GM13976 (cell line): ENCODE measurements at places on chromosomes 5 and 9.

DNA sequence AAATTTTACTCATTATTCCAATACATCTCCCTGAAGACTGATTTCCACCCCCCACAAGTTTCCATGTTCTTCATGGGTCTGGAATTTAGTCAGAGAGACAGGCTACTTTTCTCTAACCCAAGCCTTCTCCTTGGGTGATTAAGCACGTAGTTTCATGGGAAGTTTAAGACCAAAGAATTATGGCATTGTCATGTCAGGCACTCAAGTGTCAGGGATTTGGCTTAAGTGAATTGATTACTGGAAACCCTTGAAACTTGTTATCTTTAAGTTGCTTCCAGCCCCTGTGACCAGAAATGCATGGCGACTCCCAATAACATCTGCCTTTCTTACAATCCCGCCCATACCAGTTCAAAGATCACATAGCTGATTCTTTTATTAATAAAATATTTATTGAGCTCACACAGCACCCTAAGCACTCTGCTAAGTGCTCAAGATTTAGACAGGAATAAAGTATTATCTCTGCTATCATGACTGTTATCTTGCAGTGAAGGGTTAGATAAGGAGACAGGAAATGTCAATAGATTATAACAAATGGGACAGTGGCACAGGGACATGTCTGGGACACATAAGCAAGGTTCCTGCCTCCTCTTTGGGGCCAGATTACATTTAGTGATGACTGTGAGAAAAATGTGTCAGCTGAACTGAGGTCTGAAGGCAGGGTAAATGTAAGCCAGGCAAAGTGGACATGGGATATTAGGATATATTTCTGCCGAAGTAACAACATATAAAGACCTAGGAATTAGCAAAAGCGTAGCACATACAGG is 241.2 kb upstream of the TNC start:
- DNase-seq = no peak

DNA sequence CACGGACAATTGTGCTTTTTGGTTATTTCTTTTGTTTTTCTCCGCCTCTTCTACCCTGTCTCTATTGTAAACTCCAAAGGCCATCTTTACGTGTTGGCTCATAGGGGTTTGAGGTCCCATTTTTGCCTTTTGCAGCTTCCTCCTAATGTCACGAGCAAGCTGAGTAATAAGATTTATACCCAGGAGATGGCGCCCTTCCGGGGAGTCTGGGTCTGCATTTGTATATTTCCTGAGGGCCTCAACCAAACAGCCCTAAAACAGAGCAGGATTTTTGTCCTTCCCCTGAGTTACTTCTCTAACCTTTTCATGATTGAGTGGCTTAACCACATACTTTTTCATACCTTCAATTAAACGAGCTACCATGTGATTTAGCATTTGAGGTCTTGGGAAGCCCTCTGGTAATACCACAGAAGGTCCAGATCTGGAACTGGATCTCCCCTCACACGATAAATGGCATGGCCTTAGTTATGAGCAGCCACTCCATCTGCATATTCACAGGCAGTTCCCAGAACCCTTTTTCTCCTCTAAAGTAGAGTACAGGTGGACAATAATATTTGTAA is 11.2 kb upstream of the CFAP95 start:
- no peak for DNase-seq

- DNase-seq = no peak
Observed at GRCh38 chr5:7802855-7803254, 48.1 kb downstream of the CFAP90 start.

DNA sequence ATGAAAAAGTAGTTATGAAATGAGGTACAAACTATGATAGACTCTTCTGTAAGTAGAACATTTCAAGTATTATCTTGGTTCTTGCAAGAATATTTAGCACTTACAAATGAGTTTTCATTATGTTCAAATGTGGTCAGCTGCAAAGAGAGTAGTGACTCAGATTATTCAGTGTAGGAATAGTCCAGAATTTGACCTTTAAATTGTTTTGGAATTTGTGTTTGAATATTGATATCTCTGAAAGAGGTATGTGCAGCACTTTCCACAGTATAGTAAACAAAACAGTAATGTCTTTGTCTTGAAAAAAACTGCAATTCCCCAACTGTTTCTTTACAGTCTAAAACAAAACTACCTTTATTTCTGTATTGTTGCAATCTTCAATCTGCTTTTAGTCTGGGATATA is 56.1 kb downstream of the WDR70 start:
- DNase-seq = no peak

GRCh38 chr5:173869316-173869715 is 18.8 kb upstream of the CPEB4 start:
- no peak for DNase-seq

DNA sequence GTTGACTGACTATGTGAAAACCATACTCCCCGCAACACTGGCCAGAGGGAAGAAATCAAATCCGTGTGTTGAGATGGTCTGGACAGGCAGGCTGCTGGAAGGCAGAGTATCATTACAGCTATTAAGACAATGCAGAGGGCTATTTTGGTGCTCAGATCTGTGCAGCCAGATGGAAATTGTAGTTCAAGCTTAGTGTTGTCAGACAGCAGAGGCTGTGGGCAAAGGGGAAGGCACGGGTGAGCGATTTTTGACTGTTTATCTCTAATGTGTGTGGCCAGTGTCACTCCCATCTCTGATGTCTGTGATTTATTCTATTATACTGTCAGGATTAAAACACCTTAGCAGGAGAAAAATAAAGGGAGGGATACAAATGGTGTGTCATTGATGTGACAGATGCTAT is 984.4 kb upstream of the WWC1 start:
- no peak for DNase-seq

GRCh38 chr9:19914044-19914443 is 125.2 kb upstream of the SLC24A2 start:
- no peak for DNase-seq

DNA sequence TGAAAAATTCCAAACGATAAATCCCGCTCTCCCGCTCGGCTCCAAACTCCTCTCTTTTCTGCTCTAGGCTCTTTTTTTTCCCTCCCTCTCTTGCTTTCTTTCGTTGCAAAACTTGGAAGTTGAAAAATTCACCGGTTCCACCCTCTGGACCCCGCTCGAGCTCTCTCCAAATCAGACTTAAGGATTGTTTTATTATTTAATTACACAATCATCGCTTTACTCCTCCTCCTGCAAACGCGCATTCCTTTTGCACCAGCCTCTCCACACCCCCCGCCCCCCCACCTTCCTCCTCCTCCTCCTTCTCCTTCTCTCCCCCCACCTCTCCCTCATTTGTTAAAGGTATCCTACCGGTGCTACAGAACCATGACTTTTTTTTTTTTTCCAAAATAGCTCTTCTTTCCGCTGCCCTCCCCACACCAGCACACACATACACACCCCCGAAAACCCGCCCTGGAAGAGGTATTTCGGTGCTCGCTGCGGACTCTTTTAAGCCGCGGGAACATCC is 535 bp upstream of the NFIB start:
- peak; percentile 25 for DNase-seq

DNA sequence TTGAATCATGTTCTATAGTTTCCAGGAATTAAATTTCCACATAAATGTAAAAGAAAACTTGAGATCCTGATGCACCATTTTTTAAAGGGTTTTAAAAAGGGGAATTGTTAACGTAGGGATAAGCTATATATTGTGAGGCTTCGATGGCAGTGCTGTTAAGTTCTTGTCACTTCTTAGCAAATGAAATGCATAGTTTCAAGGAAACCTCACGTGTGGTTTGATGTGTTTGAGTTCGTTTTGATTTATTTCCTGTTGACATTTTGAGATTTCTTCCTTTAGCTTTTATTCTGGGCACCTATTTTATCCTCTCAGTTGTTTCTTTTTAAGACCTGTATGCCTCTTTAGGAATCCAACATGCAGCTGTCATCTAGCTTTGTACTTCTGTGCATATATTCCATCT is 301.0 kb downstream of the DOCK8 start:
- no peak for DNase-seq

- no peak for DNase-seq
Observed at GRCh38 chr5:75472973-75473372, 38.5 kb downstream of the CERT1 start.

GRCh38 chr9:88303721-88304451 is 84.4 kb upstream of the SPIN1 start:
- peak; percentile 74 for DNase-seq

- no peak for DNase-seq
Observed at GRCh38 chr9:87564791-87565241, 67.1 kb downstream of the DAPK1 start.

- DNase-seq = no peak
Observed at GRCh38 chr9:113998525-113999255, 79.4 kb downstream of the AMBP start.

DNA sequence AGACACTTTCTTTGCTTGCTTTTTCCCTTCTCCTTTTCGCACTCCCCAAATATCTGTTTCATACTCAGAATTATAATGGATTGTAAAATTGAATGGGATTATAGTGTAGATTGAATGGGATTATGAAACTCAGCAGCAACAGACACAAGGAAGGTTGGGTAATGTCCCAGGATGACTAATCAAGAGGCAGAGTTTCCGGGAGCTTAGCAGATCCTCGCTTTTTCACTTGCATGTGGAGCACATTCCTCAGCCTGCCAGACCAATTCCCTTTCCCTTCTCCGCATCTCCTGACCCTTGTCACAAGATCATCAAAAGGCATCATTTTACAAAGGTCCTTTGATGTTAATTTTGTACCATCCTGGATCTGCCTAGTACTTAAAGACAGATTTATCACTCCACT is 55.1 kb upstream of the SLC1A1 start:
- no peak for DNase-seq

DNA sequence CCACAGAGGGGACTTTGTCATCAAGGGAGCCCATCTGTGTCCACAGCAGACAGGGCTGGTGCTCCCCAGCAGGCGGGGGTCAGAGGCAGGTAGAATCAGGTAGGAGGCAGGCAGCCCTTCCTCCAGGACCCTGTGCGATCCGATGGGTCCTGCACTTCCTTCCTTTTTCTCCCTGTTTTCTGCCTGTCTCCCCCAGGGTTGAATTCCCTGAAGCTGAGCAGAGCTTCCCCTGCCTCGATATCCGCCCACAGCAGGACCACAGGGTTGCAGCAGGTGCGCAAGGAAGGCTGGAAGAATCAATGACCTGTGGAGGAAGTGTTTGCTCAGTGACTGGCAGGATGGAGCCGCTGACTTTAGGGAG is 69.2 kb downstream of the MRPL36 start:
- DNase-seq = no peak

DNA sequence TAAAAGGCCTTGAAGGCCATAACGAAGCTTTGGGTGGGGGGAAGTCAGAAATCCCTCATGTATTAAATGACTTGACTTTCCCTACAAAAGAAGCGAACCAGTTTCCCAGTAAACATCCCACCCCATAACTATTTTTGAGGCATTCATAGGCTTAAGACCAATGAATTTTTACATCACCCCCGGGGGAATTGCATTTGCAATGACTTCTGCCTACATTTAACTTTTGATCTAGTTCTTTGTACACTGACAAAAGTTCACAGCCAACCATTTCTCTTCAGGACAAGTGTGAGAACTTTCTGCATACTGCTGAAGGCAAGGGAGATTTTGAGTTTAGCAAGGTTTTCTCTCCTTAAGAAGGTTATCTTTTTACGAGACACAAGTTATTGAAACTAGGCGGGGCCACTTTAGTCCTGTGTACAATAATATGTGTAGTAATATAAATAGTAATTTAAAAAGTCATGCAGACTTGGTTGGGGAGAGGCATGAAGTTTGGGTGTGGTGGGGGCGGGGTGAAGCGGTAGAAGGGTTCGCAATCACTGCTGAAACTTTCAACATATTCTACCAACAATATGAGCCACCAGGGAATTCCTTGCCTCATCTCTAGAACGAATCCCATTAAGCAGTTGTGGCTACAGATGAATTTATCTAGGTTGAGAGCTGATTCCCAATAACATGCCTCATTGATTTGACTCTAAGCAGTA is 2.5 kb downstream of the TJP2 start:
- DNase-seq = peak; percentile 39

GRCh38 chr5:56088967-56089829 is 94.4 kb upstream of the IL6ST start:
- peak; percentile 74 for DNase-seq

DNA sequence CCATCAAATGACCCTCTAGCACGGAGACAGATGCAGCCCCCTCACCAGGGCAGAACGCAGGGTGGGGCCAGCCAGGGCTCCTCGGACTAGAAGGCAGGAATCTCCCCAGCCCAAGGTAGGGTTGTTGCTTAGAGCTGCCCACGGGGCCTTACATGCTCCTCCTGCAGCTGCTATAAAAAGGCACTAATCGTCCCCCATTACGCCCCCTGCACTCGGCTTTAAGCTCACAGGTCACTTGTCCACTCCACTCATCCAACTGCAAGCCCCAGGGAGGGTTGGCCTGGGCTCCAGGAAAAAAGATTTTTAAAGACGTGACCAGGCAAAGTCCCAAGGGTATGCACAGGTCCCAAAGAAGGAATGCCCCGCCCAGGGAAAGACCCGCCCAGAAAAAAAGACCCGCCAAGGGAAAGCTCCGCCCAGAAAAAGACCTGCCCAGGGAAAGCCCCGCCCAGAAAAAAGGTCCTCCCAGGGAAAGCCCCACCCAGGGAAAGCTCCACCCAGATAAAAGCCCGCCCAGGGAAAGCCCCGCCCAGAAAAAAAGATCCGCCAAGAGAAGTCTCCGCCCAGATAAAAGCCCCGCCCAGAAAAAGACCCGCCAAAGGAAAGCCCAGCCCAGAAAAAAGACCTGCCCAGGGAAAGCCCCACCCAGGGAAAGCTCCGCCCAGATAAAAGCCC is 11.1 kb downstream of the GRIN1 start:
- peak; percentile 90 for DNase-seq

DNA sequence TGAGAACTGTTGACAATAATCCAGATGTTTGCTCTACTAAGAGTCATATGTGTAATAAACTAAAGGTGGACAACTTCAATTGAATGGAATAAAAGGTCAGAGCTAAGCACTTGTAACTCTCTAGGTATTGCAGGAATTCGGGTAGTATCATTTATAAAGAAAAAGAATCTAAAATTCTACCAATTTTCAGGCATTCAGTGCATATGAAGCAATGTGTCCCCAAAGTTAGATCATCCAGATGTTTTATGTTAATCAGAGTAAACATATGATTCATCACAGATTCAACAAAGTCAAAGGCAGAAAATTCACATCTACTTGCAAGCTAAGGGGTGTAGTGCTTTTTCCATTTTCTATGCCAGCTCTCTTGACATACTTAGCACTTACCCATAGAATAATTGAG is 477.1 kb downstream of the PDE4D start:
- no peak for DNase-seq

GRCh38 chr9:3014178-3014577 is 170.3 kb upstream of the PUM3 start:
- DNase-seq = no peak

DNA sequence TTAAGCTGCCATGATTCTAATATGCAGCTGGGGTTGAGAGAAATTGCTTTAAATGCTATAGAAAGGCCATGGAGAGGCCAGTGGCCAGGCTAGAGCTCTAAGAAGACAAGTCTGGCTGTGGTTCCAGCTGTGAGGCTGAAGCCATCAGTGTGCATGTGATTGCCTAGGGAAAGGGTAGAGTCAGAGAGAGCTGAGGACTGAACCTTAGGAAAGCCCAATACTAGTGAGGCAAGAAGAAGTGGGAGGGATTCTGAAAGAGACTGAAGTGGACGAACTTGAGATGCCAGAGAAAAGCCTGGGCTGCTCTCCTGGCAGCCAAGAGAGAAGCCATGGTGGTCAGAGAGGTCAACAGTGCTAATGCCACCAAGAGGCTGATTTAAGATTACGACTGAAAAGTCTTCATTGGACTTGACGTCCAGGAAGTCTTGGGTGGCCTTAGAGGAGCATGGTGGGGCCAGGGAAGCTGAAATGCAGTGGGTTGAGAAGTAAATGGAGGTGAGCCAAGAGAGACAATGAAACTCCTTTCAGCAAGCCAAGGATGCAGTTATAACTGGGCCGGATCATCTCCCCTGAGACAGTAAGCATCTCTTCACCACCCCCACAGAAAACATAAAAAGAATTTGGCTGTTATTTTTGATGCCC is 133.2 kb downstream of the TMEM174 start:
- no peak for DNase-seq

GRCh38 chr9:134284273-134284672 is 42.0 kb upstream of the RXRA start:
- no peak for DNase-seq
